Activated naive CD4-positive, alpha-beta T cell treated with anti-CD3 and anti-CD28 coated beads for 36 hours (primary cell): ENCODE measurements at places on chromosomes 16 and 17.

GRCh38 chr17:35780950-35781349 lies 14.5 kb downstream of the MMP28 start:
- H3K27ac ChIP-seq = no peak overlapping the region
- H3K36me3 ChIP-seq = no peaks in the 10 kb centered on the region
- no peak overlapping the region for H3K4me3 ChIP-seq
- DNase-seq = no peak
- H3K4me1 ChIP-seq = no peaks in the 10 kb centered on the region

DNA sequence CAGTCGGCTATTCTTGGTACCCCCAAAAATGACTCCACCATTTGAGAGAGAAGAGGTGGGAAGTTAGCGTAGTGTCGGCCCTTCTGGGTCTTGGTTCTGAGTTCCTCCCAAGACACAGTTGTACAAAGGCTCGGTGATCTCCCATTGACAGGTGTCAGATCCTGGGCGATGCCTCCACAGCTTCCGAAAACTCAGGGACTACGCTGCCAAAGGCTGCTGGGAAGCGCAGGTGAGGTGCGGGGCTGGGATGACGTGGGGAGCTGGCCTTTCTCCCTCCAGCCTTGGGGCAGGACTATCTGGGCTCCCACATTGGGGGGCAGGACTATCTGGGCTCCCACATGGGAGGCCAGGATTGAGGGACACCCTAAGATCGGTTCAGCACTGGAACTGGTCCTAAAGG lies 10.4 kb downstream of the CCNF start:
- H3K4me3 ChIP-seq = no peak overlapping the region
- no peak overlapping the region for H3K27ac ChIP-seq
- H3K4me1 ChIP-seq = peaks cover 6% of the 10 kb centered on the region
- no peaks in the 10 kb centered on the region for H3K27me3 ChIP-seq
- peaks cover 44% of the 10 kb centered on the region for H3K36me3 ChIP-seq
- DNase-seq = no peak

DNA sequence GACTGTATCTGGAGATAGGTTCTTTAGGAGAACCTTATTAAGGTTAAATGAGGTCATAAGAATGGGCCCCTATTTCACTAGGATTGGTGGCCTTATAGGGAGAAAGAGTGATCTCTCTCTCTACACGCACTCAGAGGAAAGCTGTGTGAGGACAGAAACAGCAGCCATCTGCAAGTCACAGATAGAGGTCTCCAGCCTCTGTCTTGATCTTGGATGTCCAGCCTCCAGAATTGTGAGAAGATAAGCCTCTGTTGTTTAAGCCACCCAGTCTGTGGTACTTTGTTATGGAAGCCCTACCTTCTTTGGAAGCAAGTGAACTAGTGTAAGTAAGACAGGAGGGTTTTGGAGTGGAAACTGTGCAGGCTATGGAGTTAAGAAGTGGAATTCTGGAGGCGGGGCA lies 93.2 kb downstream of the ELAC2 start:
- no peak for DNase-seq
- no peaks in the 10 kb centered on the region for H3K36me3 ChIP-seq
- H3K27ac ChIP-seq = no peak overlapping the region
- peaks cover 5% of the 10 kb centered on the region for H3K27me3 ChIP-seq

GRCh38 chr16:57985204-57986181 lies 14.6 kb upstream of the CNGB1 start:
- no peak for DNase-seq
- H3K4me3 ChIP-seq = peak overlapping the region; percentile 83
- no peaks in the 10 kb centered on the region for H3K36me3 ChIP-seq
- H3K27ac ChIP-seq = no peak overlapping the region
- H3K4me1 ChIP-seq = peaks cover 9% of the 10 kb centered on the region

GRCh38 chr17:14792746-14793145 lies 472.4 kb downstream of the PMP22 start:
- H3K27ac ChIP-seq = no peak overlapping the region
- no peak for DNase-seq
- no peaks in the 10 kb centered on the region for H3K4me1 ChIP-seq

- peaks cover 24% of the 10 kb centered on the region for H3K4me1 ChIP-seq
- peak overlapping the region; percentile 38 for H3K4me3 ChIP-seq
- H3K27me3 ChIP-seq = no peaks in the 10 kb centered on the region
- DNase-seq = no peak
- H3K27ac ChIP-seq = peak overlapping the region; percentile 51
Measured at GRCh38 chr16:47492428-47493377, 31.6 kb downstream of the PHKB start.

GRCh38 chr17:31269578-31269983 lies 27.5 kb downstream of the OMG start:
- H3K27ac ChIP-seq = no peak overlapping the region
- no peak for DNase-seq
- no peaks in the 10 kb centered on the region for H3K27me3 ChIP-seq

GRCh38 chr16:58187665-58188421 lies 10.1 kb downstream of the CSNK2A2 start:
- peaks cover 52% of the 10 kb centered on the region for H3K36me3 ChIP-seq
- H3K4me3 ChIP-seq = no peak overlapping the region
- no peak for DNase-seq

DNA sequence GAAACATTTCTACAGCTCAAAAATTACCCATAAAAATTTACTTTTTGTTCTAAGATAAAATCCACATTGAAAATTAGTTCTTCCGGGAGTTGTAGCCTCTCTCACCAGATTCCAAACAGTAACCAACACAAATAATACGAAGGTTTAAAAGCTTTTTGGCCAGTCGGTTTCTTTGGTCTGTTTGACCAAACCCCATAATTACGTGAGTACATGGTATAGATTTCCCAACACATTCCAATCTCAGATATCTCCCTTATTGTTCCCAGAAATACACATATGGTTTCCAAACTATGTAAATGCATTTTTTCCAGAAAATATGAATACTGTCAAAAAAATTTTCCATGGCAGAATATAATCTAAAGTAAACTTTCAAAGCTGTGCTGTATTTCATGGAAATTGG lies 722.0 kb downstream of the KCNJ2 start:
- no peaks in the 10 kb centered on the region for H3K4me1 ChIP-seq
- H3K27ac ChIP-seq = no peak overlapping the region
- no peak overlapping the region for H3K4me3 ChIP-seq
- H3K36me3 ChIP-seq = no peaks in the 10 kb centered on the region
- no peaks in the 10 kb centered on the region for H3K27me3 ChIP-seq

DNA sequence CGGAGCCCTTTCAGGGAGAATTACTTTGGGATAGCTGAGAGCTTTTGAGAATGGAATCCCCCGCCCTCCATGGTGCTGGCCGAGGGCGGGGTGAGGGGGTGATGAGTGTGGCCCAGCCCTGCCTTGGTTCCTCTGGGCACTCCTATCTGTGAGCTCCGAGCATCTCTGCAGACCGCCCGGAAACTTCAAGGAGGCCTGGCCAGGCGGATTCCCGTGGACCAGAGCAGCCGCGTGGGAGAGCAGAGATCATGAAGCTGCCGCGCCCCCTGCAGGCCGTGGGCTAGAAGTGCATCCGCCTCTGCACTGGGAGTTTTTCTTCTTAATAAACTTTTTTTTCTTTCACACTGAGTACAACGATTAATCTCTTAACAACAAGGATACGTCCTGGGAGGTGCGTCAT lies 392.9 kb upstream of the EEF2KMT start:
- H3K4me3 ChIP-seq = no peak overlapping the region
- H3K4me1 ChIP-seq = no peaks in the 10 kb centered on the region
- H3K36me3 ChIP-seq = no peaks in the 10 kb centered on the region
- DNase-seq = peak; percentile 38

- no peak overlapping the region for H3K27ac ChIP-seq
- H3K4me3 ChIP-seq = no peak overlapping the region
- DNase-seq = no peak
Measured at GRCh38 chr17:35660902-35661301, 70.5 kb upstream of the RASL10B start.

DNA sequence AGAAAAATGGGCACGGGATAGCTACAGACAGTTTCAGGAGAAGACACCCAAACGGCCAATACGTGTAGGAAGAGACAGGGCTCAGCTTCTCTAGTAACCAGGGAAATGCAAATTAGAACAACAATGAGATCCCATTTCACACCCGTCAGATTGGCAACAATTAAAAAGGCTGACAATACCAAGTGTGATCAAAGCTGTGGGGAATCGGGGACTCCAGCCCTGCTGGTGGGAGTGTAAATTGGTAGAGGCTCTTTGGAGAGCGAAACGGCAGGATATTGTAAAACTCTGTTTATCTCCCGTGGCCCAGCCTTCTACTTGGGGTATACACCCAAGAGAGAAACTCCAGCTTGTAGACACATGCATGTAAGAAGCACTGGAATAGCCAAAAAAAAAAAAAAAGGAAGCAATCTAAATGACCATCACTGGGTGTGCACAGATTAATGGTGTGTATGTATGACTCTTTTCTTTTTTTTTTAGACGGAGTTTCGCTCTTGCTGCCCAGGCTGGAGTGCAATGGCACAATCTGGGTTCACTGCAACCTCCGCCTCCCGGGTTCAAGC lies 27.5 kb downstream of the MYBBP1A start:
- H3K27ac ChIP-seq = no peak overlapping the region
- no peak for DNase-seq
- no peaks in the 10 kb centered on the region for H3K4me1 ChIP-seq
- no peak overlapping the region for H3K4me3 ChIP-seq

- H3K4me3 ChIP-seq = no peak overlapping the region
- H3K27me3 ChIP-seq = peaks cover 19% of the 10 kb centered on the region
- no peaks in the 10 kb centered on the region for H3K36me3 ChIP-seq
Measured at GRCh38 chr17:68640242-68640989, 39.2 kb upstream of the FAM20A start.

GRCh38 chr16:55297062-55297909 lies 26.7 kb upstream of the IRX6 start:
- H3K4me1 ChIP-seq = no peaks in the 10 kb centered on the region
- no peak for DNase-seq
- H3K27ac ChIP-seq = no peak overlapping the region
- H3K4me3 ChIP-seq = no peak overlapping the region
- H3K27me3 ChIP-seq = peaks cover 14% of the 10 kb centered on the region
